ENCODE measurements at places on chromosomes 1 and 21.
A peak's percentile ranks its signal among the peaks of the same experiment; 100 is the strongest.

- DNase-seq = no peak
Observed at GRCh38 chr1:23896491-23896890, 16.7 kb downstream of the CNR2 start.

GRCh38 chr1:198156111-198156744 lies 570 bp upstream of the NEK7 start:
- peak; percentile 81 for DNase-seq

GRCh38 chr21:41100826-41101550 lies 67.0 kb upstream of the BACE2 start:
- no peak for DNase-seq

GRCh38 chr1:163082971-163083370 lies 13.8 kb downstream of the RGS4 start:
- no peak for DNase-seq

DNA sequence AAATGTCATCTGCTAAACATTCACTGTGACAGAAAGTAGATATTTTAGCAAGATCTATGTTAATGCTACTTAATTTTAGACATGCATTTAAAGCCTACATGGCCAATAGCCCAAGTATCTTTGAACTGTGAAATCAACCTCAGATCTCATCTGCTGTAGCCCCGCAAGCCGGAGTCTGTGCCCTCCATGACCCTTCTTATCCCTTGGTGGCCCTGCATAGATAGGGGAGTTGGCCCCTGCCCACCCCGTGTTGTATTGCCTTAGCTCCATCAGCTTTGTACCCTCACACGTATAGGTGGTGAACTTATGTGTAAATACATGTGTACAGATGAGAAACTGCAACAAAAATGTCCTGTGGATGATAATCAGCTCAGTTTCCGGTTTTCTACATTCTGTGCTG lies 18.5 kb downstream of the ATP5PO start:
- DNase-seq = no peak

DNA sequence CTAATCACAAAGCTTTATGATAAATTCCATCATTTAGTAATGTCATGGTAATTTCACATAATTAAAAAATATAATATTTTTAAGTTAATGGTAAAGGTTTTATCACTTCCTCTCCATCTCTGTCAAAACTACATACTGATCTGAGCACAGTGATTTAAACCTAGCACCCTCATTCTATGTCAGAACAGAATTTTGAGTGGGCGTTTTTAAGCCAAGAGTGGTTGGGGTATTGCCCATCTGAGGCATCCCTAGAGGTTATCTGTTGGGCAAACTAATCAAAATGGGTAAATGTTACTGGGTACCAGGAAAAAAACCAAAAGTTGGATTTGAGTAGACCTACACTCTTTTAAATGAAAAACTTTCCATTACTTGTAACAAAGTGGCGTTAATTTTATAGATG lies 100.7 kb upstream of the GFI1 start:
- DNase-seq = no peak

DNA sequence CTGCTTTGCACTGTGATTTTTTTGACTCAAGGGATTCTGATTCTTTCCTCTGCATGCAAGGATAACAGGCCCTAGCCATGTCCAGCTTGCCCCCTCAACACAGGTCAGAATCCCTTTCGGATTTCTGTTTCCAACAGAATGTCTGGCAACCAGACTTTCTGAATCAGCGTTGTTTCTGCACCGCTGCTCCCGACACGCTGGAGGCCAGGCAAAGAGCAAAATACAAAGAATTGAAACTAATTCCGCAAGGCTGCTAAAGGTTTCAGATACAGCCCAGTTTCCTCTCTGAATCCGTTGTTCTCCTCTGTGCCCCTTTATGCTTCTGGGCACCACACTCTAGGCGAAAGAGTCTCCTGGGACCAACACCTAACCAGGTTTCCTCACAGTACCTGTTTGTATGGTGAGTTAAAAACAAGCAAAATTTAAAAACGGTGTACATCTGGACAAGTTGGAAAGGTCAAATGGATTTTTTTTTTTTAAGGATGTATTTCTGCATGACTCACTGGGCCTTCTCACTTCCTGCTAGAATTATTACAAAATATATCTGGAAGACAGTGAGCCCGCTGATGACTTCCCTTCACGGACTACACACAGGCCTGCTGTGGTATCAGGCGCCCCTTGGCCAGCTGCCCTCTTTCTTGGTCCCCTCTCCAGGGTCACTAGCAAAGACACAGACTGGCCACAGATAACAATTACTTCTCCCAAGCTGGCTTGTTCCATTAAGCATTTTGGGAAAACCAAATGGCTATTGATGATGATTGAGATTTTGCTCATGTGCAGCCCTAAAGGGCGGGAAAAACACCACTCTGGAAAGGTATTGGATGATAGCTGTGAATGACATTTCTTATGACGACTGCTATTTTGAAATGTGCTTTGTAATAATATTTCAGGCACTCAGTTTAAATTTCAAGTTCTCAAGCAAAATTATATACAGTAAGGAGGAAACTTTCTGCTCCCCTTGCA lies 118.3 kb downstream of the TGFB2 start:
- no peak for DNase-seq
